CD8-positive, alpha-beta T cell (primary cell): ENCODE measurements at places on chromosomes 6 and 20.

GRCh38 chr20:51318058-51318949 lies 224.2 kb downstream of the NFATC2 start:
- DNase-seq, result peak; percentile 64

DNA sequence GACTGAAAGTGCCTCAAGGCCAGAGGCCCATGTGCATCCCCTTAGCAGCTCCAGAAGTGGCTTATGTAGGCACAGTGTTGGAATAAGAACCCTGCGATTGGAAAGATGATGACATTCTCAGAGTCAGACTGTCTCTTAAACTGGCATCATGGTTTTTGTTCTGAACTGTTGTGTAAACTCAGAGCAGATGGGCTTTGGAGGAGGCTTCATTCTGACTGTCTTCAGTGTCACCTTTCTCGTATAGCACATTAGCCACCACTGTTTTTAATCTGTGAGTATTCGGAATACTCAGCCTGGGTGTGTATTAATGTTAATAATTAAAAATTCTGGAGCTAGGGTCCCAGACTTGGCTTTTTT lies 140.9 kb downstream of the JARID2 start:
- no peak for DNase-seq

GRCh38 chr6:33299237-33299944 lies 649 bp upstream of the RGL2 start:
- DNase-seq, result peak; percentile 95

GRCh38 chr6:46056906-46057529 lies 41.4 kb upstream of the CLIC5 start:
- DNase-seq, result no peak

GRCh38 chr6:45712786-45713185 lies 302.9 kb downstream of the CLIC5 start:
- DNase-seq, result no peak

DNA sequence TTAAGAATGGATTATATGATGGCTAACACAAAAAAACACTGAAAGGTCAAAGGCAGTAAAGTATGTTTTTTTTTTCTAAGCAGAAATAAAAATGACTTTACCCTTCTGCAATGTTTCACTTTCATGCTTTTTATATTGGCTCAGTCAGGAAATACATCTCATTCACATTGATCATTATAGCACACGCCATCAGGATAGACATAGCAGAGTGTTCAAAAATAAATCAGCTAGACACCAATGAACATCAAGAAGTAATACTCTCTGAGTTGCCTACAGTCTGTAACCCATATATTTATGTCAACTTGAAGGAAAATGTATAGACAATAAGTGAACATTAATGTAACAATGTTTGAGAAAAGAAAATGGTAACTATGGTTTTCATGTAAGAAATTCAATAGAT lies 535.2 kb upstream of the EPHA7 start:
- DNase-seq, result no peak

DNA sequence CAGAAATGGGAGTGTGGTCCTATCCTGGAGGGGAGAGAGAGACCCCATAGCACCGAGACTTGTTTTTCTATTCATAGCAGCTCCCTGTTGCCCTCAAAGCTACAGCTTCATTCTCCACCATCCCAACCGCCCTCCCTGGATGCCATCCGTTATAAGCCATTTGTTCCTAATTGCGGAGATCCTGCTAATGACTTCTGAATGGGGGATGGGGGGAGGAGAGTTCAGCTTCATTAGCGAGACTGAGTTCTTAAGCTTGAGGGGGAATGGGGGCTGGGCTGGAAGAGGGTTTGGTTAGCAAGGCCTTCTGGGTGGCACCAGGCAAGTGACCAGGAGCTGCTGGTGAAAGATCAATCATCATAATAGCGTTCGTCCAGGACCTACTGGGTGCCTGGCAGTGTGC lies 27.1 kb downstream of the FOXP4 start:
- DNase-seq, result no peak

DNA sequence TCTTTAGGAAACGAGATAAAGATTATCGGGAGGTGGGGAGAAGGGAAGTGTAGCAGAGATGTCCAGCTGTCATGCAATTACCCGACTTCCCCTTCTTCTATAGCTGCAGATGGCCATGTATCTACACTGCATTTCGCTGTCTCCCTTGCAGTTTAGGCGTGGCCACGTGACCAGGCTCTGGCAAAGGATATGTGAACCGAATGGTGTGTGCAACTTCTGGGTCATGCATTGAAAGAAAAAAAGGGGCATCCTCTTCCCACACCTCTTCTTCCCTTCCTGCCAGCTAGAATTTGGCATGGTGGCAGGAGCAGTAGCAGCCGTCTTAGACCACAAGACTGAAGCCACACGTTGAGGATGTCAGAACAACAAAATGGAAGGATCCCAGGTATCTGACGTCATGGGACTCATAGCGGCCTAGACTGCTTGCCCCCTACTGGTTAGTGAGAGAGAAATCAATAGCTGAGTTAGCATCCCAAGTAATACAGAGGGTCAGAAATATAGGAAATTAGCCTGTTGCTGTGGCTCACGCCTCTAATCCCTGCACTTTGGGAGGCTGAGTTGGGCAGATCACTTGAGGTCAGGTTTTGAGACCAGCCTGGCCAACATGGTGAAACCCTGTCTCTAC lies 32.8 kb downstream of the TCF15 start:
- no peak for DNase-seq

- DNase-seq, result no peak
These were observed 1282.4 kb upstream of the ADGRB3 start for GRCh38 chr6:67352717-67353116.

GRCh38 chr6:82083646-82084045 lies 163.9 kb downstream of the IBTK start:
- DNase-seq, result no peak

GRCh38 chr20:23118144-23118543 lies 32.0 kb upstream of the CD93 start:
- no peak for DNase-seq

DNA sequence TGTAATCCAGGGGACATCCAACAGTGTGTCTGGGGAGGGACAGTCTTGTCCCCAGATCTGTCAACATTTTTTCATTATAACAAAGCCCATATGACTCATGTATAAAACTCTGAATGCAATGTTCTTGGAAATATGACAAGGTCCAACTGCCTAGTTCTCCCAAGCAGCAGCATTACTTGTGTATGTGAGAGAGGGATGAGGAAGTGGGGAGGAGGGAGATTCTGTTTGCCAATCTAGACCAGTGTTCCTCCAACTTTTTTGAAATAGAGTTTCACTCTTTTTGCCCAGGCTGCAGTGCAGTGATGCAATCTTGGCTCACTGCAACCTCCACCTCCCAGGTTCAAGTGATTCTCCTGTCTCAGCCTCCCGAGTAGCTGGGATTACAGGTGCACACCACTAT lies 394.8 kb downstream of the DHX35 start:
- no peak for DNase-seq

DNA sequence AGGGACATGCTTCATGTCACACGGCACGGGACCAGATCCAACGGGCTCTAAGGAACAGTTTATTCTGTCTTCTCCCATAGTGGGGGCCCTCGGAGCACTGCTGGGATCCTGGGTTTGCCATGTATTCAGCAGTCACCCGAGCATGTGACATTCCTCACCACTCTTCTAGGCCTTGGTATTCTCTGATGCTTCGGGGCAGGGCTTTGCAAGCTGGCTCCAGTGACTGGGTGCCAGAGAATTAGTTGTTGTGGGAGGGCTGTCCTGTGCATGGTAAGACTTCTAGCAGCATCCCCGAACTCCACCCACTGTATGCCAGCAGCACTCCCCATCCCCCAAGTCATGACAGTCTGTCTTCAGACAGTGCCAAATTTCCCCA lies 5.4 kb downstream of the CCN5 start:
- DNase-seq, result no peak

- no peak for DNase-seq
These were observed 614.9 kb downstream of the DOK5 start for GRCh38 chr20:55090286-55090685.

DNA sequence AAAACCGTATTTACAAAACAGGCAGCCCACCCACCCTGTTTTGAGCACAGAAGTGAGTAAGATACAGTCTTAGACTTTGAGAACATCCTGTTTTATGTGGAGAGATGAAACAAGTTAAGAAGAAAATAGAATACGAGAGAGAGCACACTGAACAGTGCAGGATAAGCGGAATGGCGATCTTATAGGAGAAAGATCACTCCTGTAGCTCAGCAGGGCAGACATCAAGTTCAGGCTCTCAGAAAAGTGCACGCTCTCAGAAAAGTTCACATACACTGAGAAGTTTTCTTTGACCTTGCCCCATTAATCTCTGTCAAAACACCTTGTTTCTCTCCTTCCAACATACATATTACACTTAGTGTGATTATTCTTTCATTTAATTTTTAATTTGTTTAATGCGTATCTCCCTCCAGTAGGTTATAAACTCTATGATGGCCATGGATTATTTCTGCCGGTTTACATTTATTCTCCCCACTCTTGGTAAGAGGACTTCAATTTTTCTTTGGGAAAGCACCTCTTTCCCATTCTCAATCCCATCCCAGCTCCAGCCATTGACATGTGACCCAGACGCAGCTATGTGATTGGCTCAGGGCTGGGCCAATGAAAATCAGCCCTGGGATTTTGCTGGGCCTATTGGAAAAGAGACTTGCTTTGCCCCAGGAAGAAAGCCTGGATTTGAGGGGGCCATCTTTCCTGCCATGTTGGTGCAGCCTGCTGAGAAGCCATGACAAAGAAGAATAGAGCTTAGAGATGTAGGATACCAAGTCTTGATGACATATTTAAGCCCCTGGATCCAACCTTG lies 16.2 kb downstream of the KCNB1 start:
- no peak for DNase-seq

- DNase-seq, result no peak
These were observed 359.8 kb downstream of the EPM2A start for GRCh38 chr6:145375502-145375901.

GRCh38 chr20:33235696-33236095 lies at the start of gene BPIFA1:
TSS of gene BPIFA1 (plus strand) at chr20:33235996. CDS start at chr20:33237712, 1,716 bp downstream.
- DNase-seq, result no peak

DNA sequence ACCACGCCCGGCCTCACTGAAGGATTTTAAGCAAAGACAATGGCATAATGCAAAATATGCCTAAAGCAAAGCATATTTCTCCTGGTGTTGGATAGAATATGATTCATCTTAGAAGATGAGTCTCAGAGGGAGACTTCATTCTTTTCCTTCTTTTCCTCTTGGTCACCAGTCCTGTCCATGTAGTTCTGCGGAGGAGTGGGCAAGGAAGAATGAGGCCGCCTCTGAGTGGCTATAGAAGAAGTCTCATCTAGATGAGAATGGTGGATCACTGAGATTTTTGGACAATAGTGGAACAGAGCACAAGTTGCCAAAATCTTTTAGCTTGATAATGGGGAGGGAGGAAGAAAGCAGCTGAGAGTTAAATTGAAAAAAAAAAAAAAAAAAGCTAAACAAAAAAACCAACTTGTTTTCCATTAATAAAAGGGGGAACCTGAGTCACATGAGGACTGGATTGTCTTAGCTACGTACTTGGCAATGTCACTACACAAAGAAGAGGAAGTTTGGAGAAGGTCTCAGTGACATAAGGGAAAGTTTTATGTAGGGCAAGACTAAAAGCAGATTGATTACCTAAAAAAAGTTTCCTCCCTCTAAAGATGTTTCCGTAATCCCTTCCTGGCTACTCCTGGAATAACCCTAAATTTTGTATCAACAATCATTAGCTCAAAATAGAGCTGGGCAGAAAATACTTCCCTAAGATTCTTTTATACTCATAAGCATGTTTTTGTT lies 6.0 kb downstream of the CD83 start:
- peak; percentile 45 for DNase-seq

GRCh38 chr20:47097691-47098622 lies 203.3 kb downstream of the EYA2 start:
- no peak for DNase-seq

- no peak for DNase-seq
These were observed 6.5 kb upstream of the FAM83D start for GRCh38 chr20:38919683-38920082.
